Stimulated activated CD4-positive, alpha-beta T cell treated with anti-CD3 and anti-CD28 coated beads, Interleukin-1b, Interleukin-23, amount 100 ng/mL, for 1 hour (primary cell): ENCODE measurements at places on chromosomes 12 and 14.

DNA sequence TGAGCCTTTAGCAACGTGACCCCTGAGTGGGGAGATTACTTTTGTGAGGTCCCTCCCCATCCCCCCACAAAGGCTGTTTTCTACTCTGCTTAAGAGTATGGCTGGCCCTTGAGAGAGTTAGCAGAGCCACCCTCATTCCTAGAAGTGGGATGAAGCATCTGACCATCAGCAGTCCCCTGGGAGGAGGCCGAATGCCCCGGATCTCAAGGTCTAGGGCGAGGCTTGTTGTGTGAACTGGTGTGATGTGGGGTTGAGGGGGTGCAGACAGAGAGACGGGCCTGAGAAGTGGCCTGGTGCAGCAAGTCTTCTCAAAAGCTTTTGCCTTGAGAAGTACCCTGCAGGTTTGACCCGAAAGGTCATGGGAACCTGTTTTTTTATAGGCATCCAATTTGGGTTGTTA is 153.0 kb upstream of the FKBP4 start:
- no peak for DNase-seq

- DNase-seq, result no peak
Observed at GRCh38 chr12:99810718-99811593, 163.4 kb downstream of the GARIN6 start.

- DNase-seq, result no peak
Observed at GRCh38 chr14:71248194-71248593, 340.9 kb downstream of the PCNX1 start.

GRCh38 chr12:68180792-68181744 is 21.5 kb upstream of the IFNG start:
- DNase-seq, result no peak

GRCh38 chr12:53500776-53501614 is at the start of gene TARBP2:
TSS of gene TARBP2 (plus strand) at chr12:53501283. CDS start at chr12:53501409, 126 bp downstream.
- peak; percentile 95 for DNase-seq
